ENCODE measurements at places on chromosomes 1 and 21. TPM values are rescaled to one million over a fixed set of nuclear protein-coding genes. Genes with fewer than 3 reads are reported as not detected.

The MLLT11 gene
- 18.1 TPM for total RNA-seq

The SPRR1A gene
- total RNA-seq, result not detected

The ANXA9 gene
- 1.5 TPM for total RNA-seq

The LRRC71 gene
- total RNA-seq, result not detected

The CD1B gene
- total RNA-seq, result not detected

The PRKACB gene
- total RNA-seq, result 31.0 TPM

The DISP3 gene
- total RNA-seq, result 4.6 TPM

The GJA4 gene
- 2.7 TPM for total RNA-seq

The C1QC gene
- not detected for total RNA-seq

The KRTAP12-3 gene
- not detected for total RNA-seq

- H3K27ac ChIP-seq, result no peak overlapping the region
- no peak overlapping the region for H3K4me3 ChIP-seq
- peaks cover 9% of the 10 kb centered on the region for H3K27me3 ChIP-seq
- no peak for DNase-seq
- no peaks in the 10 kb centered on the region for H3K36me3 ChIP-seq
- H3K4me1 ChIP-seq, result peaks cover 12% of the 10 kb centered on the region
Observed at GRCh38 chr1:221712776-221713431, 29.0 kb downstream of the DUSP10 start.

- no peaks in the 10 kb centered on the region for H3K36me3 ChIP-seq
- no peaks in the 10 kb centered on the region for H3K27me3 ChIP-seq
- peaks cover 2% of the 10 kb centered on the region for H3K4me1 ChIP-seq
- no peak for DNase-seq
Observed at GRCh38 chr1:201578008-201578888, 39.3 kb downstream of the NAV1 start.

DNA sequence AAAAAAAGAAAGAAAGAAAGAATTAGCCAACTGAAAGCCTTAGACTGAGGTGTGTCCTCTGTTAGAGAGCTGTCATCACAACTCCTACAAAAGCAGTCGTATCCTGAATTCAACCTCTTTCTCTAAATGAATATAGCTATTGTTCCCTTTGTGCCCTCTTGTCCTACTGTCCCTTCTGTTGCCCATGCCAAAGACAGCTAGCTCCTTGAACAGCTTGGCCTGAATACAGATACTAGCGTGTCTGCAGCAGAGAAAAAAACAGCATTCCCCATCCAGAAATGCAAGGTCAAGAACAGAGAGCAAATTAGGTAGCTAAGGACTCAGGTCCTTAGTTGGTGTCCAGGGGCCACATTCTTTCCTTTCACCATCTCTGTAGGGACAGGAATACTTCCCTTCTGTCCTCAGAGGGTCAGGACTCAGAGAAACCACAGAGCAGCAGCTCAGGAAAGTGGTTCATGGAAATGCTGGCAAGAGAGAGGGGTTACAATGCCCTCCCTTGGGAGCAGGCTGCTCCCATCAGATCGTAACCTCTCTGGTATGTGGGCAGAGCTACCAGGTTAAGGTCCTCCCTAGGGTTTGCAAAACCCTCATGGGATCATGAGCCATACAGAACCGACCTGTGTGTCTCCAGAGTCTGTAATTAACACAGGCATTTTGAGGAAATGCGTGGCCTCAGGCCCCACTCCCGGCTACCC, 1.8 kb upstream of the ZBTB48 start:
- H3K27ac ChIP-seq, result no peak overlapping the region
- no peak overlapping the region for H3K4me3 ChIP-seq
- DNase-seq, result no peak

DNA sequence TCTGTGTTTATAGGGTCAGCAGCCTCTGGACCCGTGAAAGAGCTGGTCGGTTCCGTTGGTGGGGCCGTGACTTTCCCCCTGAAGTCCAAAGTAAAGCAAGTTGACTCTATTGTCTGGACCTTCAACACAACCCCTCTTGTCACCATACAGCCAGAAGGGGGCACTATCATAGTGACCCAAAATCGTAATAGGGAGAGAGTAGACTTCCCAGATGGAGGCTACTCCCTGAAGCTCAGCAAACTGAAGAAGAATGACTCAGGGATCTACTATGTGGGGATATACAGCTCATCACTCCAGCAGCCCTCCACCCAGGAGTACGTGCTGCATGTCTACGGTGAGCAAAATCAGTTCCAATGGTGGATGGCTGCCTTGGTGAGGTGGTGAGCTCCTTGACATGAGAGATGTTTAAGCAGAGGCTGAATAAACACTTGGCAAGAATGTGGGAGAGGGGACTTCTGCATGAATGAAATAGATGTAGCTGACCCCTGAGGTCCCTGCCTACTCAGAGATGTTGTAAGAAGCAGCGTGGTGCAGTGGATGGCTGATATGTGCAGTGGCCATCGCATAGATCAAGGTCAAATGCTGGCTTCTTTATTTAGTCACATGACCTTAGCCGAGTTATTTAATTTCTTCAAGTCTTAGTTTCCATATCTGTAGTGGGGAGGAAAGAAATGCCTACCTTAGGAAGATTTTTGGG, 9.3 kb downstream of the SLAMF7 start:
- H3K27ac ChIP-seq, result no peak overlapping the region
- peaks cover 5% of the 10 kb centered on the region for H3K4me1 ChIP-seq
- H3K27me3 ChIP-seq, result no peaks in the 10 kb centered on the region
- no peak overlapping the region for H3K4me3 ChIP-seq

- DNase-seq, result no peak
- no peak overlapping the region for H3K27ac ChIP-seq
- H3K4me3 ChIP-seq, result no peak overlapping the region
- no peaks in the 10 kb centered on the region for H3K4me1 ChIP-seq
- H3K36me3 ChIP-seq, result no peaks in the 10 kb centered on the region
- no peaks in the 10 kb centered on the region for H3K27me3 ChIP-seq
Observed at GRCh38 chr1:183365676-183366075, 52.5 kb downstream of the NMNAT2 start.

- H3K4me3 ChIP-seq, result no peak overlapping the region
- no peak for DNase-seq
- H3K27me3 ChIP-seq, result peaks cover 15% of the 10 kb centered on the region
- H3K4me1 ChIP-seq, result no peaks in the 10 kb centered on the region
- H3K27ac ChIP-seq, result no peak overlapping the region
- no peaks in the 10 kb centered on the region for H3K36me3 ChIP-seq
Observed at GRCh38 chr1:23869051-23869450, 961 bp upstream of the FUCA1 start.

DNA sequence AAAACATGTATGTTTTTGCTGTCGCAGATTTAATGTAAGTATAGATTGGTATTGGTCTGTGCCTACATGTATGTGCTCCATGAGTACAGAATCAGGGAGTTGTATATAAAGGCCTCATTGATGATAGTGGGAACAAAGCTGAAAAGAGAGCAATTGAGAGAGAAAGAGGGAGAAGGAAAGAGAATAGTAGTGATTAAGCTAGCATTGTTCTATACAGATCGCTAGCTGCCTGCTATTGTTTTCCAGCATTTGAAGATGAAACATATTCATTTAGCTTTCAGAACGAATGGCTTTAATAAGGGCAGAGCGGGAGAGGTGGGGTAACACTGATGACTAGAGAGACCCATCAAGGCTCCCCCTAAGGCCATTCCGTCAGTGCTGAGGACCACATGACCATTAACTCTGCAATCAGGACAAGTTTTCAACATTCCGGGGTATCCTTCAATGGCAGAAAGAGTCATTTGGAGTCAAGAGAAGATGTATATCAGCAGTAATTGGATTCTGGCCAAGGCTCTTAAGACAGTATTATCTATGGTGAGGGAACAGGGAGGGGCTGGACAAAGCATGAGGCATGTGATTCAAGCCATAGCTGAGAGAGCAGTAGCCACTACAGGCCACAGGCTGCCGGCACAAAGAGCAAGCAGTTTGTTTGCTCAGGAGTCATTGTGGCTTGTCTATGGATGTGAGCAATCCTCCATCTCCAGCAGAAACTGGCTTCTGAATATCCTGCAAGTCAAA, 176.5 kb downstream of the PBX1 start:
- no peak overlapping the region for H3K4me3 ChIP-seq
- H3K27me3 ChIP-seq, result no peaks in the 10 kb centered on the region
- peaks cover 14% of the 10 kb centered on the region for H3K4me1 ChIP-seq
- DNase-seq, result no peak

- H3K4me1 ChIP-seq, result peaks cover 5% of the 10 kb centered on the region
- no peak overlapping the region for H3K4me3 ChIP-seq
- H3K27me3 ChIP-seq, result no peaks in the 10 kb centered on the region
- no peak for DNase-seq
- H3K36me3 ChIP-seq, result peaks cover 2% of the 10 kb centered on the region
Observed at GRCh38 chr1:218312509-218312908, 27.4 kb downstream of the RRP15 start.

DNA sequence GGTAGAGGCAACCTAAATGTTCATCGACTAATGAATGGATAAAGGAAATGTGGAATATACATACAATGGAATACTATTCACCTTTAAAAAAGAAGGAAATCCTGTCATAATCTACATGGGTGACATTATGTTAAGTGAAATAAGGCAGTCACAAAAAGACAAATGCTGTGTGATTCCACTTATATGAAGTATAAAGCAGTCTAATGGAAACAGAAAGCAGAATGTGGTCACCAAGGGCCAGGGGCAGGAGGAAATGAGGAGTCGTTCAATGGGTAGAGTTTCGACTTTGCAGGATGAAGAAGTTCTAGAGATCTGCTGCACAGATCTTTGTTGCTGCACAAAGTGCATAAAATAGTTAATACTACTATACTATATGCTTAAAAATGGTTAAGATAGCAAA, 7.8 kb downstream of the DIPK1A start:
- no peak overlapping the region for H3K27ac ChIP-seq
- no peak for DNase-seq
- no peaks in the 10 kb centered on the region for H3K4me1 ChIP-seq
- H3K27me3 ChIP-seq, result no peaks in the 10 kb centered on the region

- H3K4me1 ChIP-seq, result no peaks in the 10 kb centered on the region
- no peaks in the 10 kb centered on the region for H3K36me3 ChIP-seq
- H3K27ac ChIP-seq, result no peak overlapping the region
- no peak for DNase-seq
- no peak overlapping the region for H3K4me3 ChIP-seq
- H3K27me3 ChIP-seq, result no peaks in the 10 kb centered on the region
Observed at GRCh38 chr1:115237023-115237422, 101.0 kb downstream of the NGF start.

GRCh38 chr21:45465105-45465504, 60.1 kb downstream of the COL18A1 start:
- H3K27me3 ChIP-seq, result no peaks in the 10 kb centered on the region
- no peak overlapping the region for H3K27ac ChIP-seq
- no peak overlapping the region for H3K4me3 ChIP-seq
- DNase-seq, result no peak

- no peak for DNase-seq
- H3K4me3 ChIP-seq, result no peak overlapping the region
- no peaks in the 10 kb centered on the region for H3K36me3 ChIP-seq
- no peak overlapping the region for H3K27ac ChIP-seq
Observed at GRCh38 chr1:86410879-86411278, 13.1 kb upstream of the CLCA2 start.

DNA sequence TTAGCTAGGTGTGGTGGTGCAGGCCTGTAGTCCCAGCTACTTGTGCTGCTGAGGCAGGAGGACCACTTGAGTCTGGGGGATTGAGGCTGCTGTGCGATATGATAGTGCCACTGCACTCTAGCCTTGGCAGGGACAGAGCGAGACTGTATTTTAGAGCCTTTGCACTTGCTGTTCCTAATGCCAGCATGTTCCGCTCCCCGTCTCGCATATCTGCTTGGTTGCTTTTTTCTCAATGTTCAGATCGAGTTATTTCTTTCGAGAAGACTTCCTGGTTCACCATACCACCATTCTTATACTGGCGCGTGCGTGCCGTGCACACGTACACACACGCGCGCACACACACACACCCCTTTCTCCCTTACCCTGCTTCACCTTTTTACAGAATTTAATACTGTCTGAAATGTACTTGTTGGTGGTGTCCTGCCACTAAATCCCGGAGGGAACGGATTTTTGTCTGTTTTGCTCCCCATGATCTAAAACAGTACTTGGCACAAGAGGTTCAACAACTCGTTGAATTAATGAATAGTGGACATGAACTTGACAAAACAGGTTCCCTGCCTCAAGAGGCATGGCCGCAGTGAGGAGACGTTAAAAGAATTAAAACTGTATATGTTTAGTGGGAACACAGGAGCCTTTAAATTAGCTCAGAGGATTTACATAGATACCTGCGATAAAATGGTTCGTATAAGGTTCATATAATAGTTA, 1.1 kb upstream of the RPRD2 start:
- H3K36me3 ChIP-seq, result no peaks in the 10 kb centered on the region
- DNase-seq, result peak; percentile 44
- H3K27ac ChIP-seq, result peak overlapping the region; percentile 98
- H3K4me1 ChIP-seq, result peaks cover 4% of the 10 kb centered on the region

DNA sequence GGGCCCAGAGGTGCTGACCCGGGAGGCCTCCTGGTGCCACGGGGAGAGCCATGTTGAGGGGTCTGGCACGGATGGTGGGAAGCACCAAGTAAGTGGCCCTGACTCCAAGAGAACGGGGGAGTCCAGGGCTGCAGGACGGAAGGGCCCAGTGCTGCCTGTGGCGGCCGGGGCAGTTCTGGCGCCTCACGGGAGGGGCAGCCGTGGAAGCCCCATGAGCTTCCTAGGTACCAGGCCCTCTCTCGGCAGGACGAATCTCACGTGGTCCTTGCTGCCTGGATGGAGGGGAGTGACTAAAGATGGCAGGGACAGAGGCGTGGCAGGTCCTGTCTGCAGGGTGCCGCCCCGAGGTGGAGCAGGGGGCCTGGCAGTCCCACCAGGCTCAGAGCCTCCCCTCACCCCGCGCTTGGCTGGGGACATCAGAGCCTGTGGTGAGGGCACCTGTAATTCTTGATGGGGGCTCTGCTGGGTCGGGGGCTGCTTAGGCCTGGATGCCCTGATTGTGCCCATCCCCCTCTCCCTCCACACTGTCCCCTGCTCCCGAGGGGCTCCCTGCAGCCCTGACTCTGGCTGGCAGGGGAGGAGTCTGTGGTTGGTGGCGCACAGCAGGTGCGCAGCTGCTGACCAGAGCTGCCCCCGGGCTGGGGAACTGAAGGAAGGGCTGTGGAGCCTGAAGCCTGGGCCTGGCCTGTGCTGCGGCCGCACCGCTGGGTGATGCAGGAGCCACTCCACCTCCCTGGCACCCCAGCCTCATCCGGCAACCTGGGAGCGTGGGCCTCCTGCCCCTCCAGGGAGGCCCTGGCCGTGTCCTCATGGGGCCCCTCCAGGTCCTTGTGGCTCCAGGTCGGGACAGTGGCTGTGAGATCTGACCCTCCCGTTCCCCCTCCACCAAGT, 31.4 kb downstream of the POFUT2 start:
- no peaks in the 10 kb centered on the region for H3K36me3 ChIP-seq
- H3K27ac ChIP-seq, result no peak overlapping the region
- H3K27me3 ChIP-seq, result no peaks in the 10 kb centered on the region
- no peaks in the 10 kb centered on the region for H3K4me1 ChIP-seq
- peak; percentile 47 for DNase-seq

GRCh38 chr1:88239205-88239604, 444.9 kb upstream of the PKN2 start:
- no peaks in the 10 kb centered on the region for H3K27me3 ChIP-seq
- H3K4me3 ChIP-seq, result no peak overlapping the region
- no peak for DNase-seq
- H3K36me3 ChIP-seq, result no peaks in the 10 kb centered on the region
- H3K27ac ChIP-seq, result no peak overlapping the region

- no peaks in the 10 kb centered on the region for H3K36me3 ChIP-seq
- H3K4me1 ChIP-seq, result peaks cover 9% of the 10 kb centered on the region
- H3K27me3 ChIP-seq, result no peaks in the 10 kb centered on the region
- no peak overlapping the region for H3K27ac ChIP-seq
- no peak overlapping the region for H3K4me3 ChIP-seq
Observed at GRCh38 chr1:205967554-205968335, 24.5 kb upstream of the SLC26A9 start.

GRCh38 chr1:217590598-217590997, 40.3 kb downstream of the GPATCH2 start:
- H3K36me3 ChIP-seq, result no peaks in the 10 kb centered on the region
- H3K27ac ChIP-seq, result no peak overlapping the region
- H3K27me3 ChIP-seq, result no peaks in the 10 kb centered on the region
- no peaks in the 10 kb centered on the region for H3K4me1 ChIP-seq
- DNase-seq, result no peak

Data from H1 (cell line).